Heart left ventricle (tissue), 16 donors: ENCODE measurements at places on chromosomes 5 and 9.
A peak's percentile ranks its signal among the peaks of the same experiment; 100 is the strongest.

DNA sequence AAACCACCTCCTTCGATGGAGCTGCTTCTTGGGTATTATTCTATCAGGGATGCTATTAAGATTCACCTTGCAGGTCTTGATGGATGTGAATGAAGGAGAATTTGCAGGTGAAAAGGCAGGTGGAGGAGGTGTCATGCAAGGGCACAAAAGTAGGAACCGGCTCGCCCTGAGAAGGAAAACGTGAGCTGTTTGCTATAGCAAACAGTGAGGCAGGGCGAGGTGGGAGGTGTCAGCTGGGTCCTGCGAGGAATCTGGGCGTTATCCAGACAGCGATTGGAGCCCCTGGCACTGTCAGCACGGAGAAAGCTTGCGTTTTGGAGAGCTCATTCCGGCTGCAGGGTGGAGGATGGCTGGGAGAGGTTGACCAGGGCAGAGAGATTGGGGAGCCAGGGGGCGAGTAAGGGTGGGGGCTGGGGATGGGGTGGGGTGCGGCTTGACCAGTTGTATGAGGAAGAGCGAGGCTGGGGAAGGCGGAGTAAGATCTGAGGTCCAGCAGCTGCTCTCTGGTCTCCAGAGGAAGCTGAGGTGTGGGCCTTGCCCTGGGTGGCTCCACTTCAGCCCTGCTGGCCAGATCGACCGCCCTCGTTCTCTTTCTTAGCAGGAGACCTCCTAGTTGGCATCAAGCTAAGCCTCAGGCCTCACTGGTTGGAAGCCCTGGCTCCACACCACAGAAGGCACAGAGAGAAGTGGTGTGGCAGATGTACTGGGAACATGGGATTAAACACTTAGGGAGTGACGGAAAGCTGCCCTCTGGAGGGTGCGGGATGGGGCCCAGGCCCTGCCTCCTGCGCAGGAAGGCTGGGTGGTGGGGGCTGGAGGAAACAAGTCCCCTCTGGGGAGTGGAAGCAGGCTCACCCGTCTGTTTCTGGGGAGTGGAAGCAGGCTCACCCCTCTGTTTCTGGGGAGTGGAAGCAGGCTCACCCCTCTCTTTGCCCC, 54.7 kb upstream of the NEURL1B start:
- no peak for DNase-seq

GRCh38 chr5:74063821-74064220, 437.8 kb downstream of the ARHGEF28 start:
- DNase-seq: no peak

DNA sequence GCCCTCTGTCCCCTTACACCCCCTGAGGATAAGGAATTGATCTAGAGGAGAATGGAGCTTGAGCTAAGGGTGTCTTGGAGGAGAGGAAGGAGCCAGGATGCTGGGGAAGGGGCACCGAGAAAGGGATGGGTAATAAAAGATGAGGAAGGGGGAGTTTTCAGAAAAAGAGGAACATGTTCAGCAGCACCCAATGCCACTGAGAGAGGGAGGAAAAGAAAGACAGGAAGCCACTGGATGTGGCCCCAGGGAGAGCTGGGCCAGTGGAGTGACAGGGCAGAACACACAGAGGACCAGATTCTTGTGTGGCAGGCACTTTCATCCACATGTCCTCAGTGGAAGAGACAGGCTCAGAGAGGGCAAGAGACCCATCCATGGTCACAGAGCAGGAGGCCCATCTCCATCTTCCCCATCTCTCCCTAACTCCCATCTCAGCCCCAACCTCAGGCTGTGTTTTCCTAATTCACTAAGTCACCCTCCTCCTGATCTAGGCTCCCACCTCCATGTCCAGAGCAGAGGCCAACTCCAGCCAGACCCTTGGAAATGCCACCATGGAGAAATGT, 7.2 kb downstream of the PFN3 start:
- DNase-seq: no peak

GRCh38 chr5:168318240-168318639, 26.8 kb downstream of the WWC1 start:
- no peak for DNase-seq

DNA sequence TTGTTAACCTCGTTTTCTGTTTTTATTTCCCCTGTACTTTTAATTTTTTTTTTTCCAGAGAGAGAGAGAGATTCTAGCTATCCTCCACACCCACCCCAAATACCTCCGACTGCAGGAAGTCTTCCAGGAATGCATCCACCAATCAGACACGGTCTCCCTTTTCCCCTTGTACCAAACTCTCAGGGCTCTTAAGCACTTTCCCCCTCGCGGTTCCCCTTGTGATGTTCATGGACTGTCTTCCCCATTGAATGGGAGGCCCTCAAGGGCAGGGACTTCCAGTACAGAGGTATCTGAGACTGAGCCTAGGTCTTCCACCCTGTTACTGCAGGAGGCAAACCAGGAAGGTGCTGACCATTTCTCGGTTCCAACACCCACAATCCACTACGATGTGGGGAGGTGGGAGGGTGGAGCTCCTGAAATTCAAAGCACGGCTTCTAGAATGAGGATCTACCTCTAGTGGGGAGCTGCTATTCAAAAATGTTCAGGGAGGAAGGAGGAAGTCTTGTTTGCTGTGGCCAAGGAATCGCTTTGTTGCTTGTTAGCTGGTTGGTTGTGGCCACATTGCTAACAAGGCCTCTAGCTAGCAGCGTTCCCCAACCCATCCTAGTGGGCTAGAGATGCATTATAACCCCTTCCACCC, 37.5 kb upstream of the PTGS1 start:
- DNase-seq: no peak

GRCh38 chr5:76175051-76175666, 92.0 kb downstream of the SV2C start:
- DNase-seq: peak; percentile 13

DNA sequence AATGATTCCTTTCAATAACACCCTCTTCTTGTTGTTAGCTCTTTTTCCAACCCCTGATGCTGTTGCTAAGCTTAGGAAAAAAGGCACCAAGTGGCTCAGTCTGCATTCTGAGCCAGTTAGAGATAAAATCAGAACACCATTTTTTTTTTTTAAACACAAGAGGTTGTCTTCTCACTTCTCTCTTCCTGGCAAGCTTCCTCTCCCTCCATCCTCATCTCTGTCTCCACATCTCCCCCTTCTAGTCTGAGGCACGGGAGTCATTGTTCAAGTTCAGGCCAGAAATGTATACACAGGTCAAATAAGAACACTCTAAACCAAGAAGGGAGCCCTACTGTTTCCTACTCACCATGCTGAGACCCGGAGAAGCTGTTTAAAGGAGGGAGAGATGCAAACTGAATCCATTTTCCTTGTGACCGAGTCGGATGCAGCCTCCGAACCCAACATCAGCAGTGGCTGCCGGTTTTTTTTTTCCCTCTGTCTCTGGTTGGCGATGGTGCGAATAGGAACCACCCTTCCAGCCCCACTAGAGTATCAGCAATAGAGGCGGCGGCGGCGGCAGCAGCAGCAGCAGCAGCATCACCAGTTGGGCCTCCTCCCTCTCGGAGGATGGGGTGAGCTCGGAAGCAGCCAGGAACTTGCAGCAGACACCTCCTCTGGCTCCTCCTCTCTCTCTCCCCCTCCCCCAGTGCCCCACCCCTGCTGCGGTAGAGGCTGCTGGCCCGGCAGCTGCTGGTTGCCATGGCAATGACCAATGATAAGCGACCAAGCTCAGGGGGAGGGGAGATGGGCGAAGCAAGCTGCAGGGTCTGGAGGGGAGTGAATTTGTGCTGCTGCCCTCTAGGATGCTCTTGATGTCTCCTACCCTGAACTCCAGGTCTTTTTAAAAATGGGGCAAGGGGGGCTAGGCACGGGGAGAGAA, at the start of gene JAKMIP2:
Gene JAKMIP2, minus strand, starts transcription at position 619 of the 919 bp plus-strand sequence. CDS start 110,922 bp downstream, outside the sequence.
- DNase-seq: peak; percentile 84

DNA sequence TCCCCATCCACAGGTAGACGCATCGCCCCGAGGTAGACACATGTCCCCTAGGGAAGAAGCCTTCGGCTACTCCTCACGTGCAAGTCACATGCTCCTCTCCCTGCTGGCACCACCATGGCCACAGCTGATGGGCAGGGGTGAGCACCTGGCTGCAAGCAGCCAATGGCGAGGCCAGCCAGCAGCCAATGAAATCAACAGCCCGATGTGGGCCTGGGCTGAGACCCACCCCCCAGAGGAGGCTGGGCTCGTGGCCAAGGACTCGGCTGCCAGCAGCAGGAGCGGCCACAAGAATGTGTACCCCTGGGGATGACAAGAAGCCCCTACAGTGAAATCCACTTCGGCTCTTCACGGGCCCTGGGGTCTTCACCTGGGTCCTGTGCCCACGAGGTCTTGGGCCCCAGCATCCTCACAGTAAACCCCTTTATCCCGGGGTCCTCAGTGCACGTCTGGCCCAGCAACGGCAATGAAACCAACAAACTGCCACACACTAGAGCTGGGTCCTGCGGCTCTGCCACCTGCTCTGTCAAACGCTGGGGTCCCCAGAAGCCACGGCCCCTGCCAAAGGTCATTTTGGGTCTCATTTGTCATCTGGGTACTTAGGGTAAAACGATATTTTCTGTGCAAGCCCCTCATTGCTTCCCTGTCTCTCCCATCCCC, 22.1 kb upstream of the PTGES start:
- DNase-seq: no peak

DNA sequence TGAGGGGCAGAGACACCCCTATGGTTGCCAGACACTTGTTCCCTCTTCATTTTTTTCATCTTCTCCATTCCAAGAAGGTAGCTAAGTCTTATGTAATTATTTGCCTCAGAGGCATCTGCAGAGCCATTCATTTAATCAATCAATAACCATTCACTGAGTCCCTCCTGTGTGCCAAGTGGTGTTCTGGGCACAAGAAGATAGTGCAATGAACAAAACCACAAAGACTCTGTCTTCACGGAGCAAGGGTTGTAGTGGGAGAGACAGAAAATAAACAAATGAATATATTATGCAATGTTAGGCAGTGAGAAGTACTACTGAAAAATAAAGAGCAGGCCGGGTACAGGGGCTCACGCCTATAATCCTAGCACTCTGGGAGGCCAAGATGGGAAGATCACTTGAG, 41.4 kb upstream of the CTNNA1 start:
- DNase-seq: no peak

GRCh38 chr9:100449420-100449819, 22.5 kb downstream of the MSANTD3 start:
- no peak for DNase-seq

DNA sequence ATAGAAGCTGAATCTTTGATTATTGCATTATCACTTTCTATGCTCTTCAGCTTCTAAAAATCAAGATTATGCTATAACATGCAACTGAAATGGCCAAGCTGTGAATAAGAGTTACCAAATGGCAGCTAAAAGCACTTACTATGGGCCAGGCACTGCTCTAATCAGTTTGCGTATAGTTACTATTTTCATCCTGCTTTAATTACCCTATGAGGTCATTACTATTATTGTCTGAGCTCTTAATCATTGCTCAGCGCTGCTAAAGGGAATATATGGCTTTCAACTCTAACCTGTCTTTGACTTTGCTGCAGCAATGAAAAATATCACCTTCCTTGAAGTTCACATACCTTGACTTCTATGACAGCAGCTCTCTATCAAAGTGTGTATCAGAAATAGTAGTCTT, 210.8 kb downstream of the TRPM3 start:
- DNase-seq: no peak

GRCh38 chr5:135810188-135810943, 24.1 kb upstream of the SLC25A48 start:
- no peak for DNase-seq

DNA sequence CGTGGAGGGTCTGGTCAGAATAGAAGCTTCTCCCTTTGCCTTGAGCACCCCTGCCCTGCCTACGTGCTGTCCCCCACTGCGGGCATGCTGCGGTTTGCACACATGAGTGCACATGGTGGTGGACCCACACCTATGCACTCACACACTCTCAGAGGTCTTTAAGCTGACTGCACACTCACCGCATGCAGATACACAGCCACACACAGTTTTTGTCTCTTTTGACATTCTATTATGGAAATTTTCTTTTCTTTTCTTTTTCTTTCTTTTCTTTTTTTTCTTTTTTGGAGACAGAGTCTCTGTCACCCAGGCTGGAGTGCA, 584 bp upstream of the ARID3C start:
- DNase-seq: no peak

GRCh38 chr9:134677743-134678142, 36.1 kb downstream of the COL5A1 start:
- DNase-seq: no peak
